HS-5 (cell line): ENCODE measurements at places on chromosomes 4 and X.
A peak's percentile ranks its signal among the peaks of the same experiment; 100 is the strongest.

DNA sequence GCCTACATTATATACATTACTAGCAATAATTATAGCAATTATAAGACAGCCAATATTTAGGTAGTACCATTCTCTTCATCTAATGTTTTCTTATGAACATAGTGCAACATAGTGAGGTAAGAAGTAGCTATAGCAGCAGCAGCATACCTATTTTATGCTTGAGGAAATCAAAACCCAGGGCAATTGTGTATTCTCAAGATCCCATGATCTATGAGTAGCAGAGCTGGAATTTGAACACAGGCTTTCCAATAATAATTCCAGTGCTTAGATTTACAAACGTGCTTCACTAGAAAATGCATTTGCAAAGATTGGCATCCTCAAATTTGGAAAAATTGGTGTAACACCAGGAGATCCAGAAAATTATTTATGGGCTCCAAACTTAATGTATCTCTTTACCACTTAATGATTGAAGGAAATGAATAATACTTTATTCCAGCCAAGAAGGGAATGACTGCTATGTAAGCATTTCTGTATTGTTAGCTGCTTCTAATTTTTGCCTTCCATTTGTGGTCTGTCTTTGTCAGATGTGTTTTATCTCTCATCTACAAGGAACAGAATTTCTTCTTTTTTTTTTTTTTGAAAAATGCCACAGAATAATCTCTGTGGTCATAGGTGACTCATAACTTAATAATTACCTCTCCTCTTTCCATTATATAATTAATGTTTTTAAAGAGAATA, 451.1 kb downstream of the ARAP2 start:
- peak; percentile 11 for DNase-seq

DNA sequence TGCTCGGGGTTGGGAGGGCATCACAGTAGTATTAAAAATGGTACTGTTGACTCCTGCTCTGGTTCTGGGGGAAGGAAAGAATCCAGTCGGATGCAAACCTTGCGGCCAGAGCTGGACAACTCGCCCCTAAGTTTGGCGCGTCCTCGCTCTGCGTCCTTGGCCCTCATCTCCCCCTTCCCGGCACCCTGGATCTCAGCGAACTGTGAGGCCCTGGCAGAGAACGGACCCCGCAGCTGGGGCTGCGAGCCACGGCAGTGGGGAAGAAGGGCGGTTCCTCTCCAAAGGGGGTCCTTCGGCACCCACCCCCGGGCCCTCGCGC, 14.0 kb downstream of the ARHGEF6 start:
- no peak for DNase-seq

DNA sequence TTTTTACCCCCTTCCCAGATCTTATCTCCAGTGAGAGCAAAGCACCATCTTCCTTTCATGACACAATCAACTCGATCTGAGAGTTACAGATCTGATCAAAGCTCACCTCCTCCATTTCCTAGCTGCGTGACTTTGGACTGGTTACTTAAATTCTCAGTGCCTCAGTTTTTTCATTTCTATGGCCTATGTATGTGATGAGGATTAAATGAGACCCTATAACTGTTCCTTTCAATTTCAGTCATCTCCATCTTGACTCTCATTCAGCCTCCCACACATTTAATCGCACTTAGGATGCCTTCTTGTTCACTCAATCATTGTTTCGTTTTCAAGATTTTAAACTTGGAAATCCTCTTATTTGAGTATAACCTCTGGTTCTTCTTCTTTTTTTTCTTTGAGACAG, 20.1 kb upstream of the CXCR3 start:
- DNase-seq, result no peak

DNA sequence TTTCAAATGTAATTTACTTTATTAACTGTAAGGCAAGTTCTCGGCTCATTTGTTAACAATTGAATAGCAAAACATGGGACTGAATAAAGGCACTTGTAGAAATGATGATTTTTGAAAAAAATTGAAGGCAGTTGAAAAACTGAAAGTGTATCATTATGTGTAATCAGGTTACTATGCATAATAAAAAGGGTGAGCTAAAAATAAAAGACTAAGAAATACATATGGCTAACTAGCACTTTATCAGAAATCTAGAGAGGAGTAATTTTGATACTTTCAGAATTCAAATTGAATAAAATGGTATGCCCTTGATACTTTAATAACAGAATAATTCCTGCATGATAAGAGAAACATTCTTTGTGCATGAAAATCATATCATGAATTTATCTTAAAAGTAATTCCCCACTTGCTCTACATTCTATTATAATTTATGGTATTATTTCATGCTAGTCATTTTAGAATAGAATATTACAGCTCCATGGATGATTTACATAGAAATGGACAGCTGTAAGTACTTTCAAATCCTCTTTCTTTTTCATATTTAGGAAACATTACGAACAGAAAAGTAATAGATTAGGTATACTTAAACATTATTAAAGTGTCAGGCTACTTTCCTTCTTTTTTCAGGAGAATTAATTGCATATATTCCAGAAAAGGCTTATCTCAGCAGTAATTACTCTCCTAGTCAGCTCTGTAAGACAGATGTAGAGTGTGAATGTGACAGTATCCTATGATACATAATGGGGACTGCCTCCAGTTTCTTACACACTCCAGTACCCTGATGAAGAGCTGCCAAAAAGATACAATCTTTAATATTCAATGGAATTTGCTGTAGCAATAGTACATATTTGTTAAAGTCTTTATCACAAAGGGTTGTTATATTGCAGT, 697.3 kb downstream of the CCSER1 start:
- DNase-seq, result no peak

- no peak for DNase-seq
Measured at GRCh38 chrX:42920752-42921151, 142.8 kb upstream of the PPP1R2C start.

DNA sequence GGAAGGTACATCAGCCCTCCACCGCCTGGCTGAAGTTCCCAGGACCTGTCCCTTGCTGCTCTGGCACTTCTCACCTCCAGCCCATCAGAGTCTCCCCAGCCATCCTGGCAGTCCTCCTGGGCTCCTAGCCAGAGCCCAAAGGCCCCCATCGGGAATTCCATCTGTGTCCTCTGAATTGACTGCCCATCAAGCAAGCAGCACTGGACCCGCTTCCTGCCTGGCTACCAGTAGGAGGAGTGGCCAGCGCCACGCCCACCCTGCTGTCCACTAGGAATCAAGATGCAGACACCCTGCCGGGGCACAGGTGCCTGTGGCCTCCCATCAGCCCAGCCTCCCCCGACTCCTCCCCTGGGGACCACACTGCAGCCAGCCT, 47.2 kb downstream of the C4orf50 start:
- DNase-seq, result no peak

GRCh38 chr4:21013501-21013900, 313.2 kb downstream of the PACRGL start:
- DNase-seq, result peak; percentile 2

DNA sequence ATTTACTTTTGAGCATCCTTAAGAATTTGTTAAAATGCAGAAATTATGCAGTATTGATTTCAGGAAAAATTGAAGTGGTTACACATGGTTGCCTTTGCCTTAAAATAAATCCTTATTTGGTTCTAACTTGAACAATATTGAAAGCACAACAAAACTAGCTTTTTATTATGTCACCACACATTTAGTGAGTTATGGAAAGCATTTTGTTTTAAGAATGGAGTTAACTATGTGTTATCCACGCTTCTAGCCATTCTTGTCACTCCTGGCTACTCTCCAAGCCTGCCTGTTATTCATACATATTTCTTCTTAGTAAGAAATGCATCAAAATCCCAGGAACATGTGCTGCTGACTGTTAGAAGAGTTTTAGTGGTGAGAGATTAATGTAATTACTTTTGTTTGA, 73.9 kb downstream of the FAT4 start:
- DNase-seq, result no peak
